Panc1 (cell line): ENCODE measurements at places on chromosomes 1 and 21. TPM values are rescaled to one million over a fixed set of nuclear protein-coding genes. Genes with fewer than 3 reads are reported as not detected.

GRCh38 chr1:31155216-31155806 is 84.4 kb downstream of the NKAIN1 start:
- no peak for DNase-seq
- H3K36me3 ChIP-seq, result no peaks in the 10 kb centered on the region
- peak overlapping the region; percentile 74 for H3K4me3 ChIP-seq
- H3K27ac ChIP-seq, result peak overlapping the region; percentile 95

DNA sequence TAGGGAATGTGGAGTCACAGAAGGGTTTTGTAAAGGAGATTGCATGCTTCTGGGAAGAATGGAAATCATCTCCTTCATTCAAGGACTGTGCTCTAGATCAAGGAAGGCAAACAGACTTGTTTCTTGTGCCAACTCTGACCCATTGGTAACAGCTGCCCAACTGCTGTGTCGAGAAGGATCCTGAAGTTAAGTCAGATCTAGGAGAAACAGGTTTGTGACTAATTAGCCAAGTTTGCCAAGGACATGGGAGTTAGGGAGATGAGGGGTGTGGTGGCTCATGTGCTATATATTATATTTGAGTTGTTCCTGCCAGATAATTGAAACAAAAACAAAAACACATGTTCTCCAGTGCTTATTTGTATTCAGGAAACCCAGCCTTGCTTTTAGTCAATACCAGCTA is 251.2 kb upstream of the USP24 start:
- no peak overlapping the region for H3K27ac ChIP-seq
- no peaks in the 10 kb centered on the region for H3K4me1 ChIP-seq
- DNase-seq, result no peak
- H3K27me3 ChIP-seq, result no peaks in the 10 kb centered on the region

GRCh38 chr1:184622136-184622823 is 132.4 kb downstream of the EDEM3 start:
- no peaks in the 10 kb centered on the region for H3K4me1 ChIP-seq
- no peaks in the 10 kb centered on the region for H3K36me3 ChIP-seq
- no peak for DNase-seq
- no peak overlapping the region for H3K4me3 ChIP-seq
- no peak overlapping the region for H3K27ac ChIP-seq

GRCh38 chr1:30123896-30124295 is 599.5 kb downstream of the MATN1 start:
- H3K4me1 ChIP-seq, result no peaks in the 10 kb centered on the region
- no peaks in the 10 kb centered on the region for H3K36me3 ChIP-seq
- H3K27me3 ChIP-seq, result no peaks in the 10 kb centered on the region; the same call in 1 of the 2 replicates
- no peak overlapping the region for H3K27ac ChIP-seq
- no peak for DNase-seq
- H3K4me3 ChIP-seq, result no peak overlapping the region

GRCh38 chr1:164064501-164064900 is 494.5 kb upstream of the PBX1 start:
- H3K27ac ChIP-seq, result no peak overlapping the region
- DNase-seq, result no peak
- H3K4me3 ChIP-seq, result no peak overlapping the region
- H3K36me3 ChIP-seq, result no peaks in the 10 kb centered on the region; the same call in 1 of the 2 replicates

DNA sequence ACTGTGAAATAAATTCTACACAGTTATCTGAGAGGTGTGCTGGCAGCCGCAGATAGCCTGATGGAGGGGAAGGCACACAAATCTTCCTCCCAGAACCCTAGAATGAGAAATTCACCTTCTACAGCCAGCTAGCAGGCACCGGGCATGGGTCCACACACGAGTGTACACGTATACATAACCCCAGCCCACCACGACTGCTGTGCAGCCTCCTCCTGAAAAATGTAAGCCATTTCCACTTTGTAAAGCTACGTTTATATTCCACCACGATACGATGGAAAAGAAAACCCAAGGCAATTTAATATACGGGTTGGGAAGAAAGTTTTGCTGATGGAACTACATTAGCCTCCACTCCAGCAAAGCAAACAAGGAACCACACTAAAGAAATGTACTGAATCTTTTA is 1.8 kb downstream of the BTG3 start:
- no peaks in the 10 kb centered on the region; the same call in 1 of the 2 replicates for H3K4me1 ChIP-seq
- no peak for DNase-seq
- H3K27me3 ChIP-seq, result no peaks in the 10 kb centered on the region
- H3K36me3 ChIP-seq, result no peaks in the 10 kb centered on the region; the same call in 1 of the 2 replicates

DNA sequence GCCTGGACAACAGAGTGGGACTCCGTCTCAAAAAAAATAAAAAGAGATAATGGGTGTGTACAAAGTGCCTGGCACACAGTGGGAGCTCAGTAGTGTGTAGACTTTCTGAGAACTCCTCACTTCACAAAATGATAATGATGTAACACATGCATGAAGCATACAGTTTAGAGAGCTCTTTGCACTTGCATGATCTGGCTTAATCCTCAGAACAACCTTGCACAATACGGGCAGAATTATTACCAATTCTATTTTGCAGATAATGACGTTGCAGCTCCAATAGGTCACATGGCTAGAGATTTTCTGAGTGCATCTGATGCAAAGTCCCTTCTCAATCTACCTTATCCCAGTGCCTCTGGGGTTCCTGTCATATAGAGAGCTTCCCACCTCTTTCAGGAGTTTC is 71.4 kb downstream of the CD247 start:
- H3K4me1 ChIP-seq, result no peaks in the 10 kb centered on the region
- no peak overlapping the region for H3K4me3 ChIP-seq
- no peaks in the 10 kb centered on the region for H3K36me3 ChIP-seq
- H3K27me3 ChIP-seq, result no peaks in the 10 kb centered on the region

RIMKLA gene
- total RNA-seq, result 13.6 TPM

DNA sequence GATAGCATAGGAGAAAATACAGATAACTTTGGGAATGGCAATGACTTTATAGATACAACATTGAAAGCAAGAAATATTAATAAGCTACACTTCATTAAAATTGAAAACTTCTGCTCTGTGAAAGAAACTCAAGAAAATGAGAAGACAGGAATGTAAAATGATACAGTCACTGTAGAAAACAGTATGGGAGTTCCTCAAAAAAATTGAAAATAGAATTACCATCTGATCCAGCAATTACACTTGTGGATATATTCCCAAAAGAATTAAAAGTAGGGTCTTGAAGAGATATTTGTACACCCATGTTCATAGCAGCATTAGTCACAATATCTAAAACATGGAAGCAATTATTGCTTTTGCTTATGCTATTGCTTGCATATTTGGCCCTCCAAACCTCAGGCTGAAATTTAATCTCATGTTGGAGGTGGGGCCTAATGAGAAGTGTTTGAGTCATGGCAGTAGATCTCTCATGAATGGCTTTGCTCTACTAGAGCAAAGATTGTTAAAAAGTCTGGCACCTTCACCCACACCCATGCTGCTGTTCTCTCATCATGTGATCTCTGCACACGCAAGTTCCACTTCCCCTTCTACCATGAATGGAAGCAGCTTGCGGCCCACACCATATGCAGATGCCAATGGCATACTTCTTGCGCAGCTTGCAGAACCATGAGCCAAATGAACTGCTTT is 15.3 kb upstream of the AHCYL1 start:
- peaks cover 6% of the 10 kb centered on the region; the same call in 1 of the 2 replicates for H3K4me1 ChIP-seq
- H3K36me3 ChIP-seq, result no peaks in the 10 kb centered on the region
- peak overlapping the region; percentile 75; the same call in 1 of the 2 replicates for H3K27ac ChIP-seq
- no peak overlapping the region for H3K4me3 ChIP-seq

DNA sequence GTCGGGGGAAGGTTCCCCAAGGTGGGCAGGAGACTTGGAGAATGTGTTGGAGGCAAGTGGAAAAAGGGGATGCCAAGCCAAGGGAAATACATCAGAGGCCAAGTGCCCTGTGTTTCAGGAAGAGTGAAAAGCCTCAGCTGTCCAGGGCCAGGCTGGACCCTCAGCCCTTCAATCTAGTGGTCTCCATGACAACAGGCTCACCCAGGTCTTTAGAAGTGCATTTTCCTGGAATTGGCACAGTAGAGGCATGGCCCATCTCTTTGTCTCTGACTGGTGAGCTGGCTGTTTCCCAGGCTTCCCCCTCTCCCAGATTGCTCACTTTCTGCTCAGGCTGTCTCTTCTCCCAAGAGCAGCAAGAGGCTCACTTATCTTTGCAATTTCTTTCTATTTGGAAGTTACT is 10.4 kb upstream of the RHBG start:
- no peak for DNase-seq
- H3K4me3 ChIP-seq, result no peak overlapping the region
- no peak overlapping the region for H3K27ac ChIP-seq
- H3K36me3 ChIP-seq, result no peaks in the 10 kb centered on the region

DNA sequence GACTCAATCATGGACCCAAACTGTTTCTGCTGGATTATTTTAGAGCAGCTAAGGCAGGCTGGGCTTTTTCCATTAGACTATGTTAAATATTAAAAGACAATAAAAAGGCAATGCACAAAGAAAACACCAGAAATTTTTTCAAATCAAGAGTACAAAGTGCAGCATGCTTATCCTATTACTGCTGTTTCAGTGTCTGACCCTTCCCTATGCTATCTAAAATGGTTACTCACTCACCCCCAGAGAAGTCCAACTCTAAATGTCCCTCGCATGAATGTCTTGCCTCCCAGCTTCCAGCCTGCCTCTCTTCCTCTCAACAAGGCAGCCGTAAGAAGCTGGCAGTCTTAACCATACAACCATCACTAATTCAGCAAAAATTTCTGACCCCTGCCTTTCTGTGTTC is 108.7 kb upstream of the SYT6 start:
- no peak for DNase-seq
- H3K36me3 ChIP-seq, result no peaks in the 10 kb centered on the region
- no peak overlapping the region for H3K4me3 ChIP-seq
- H3K27ac ChIP-seq, result no peak overlapping the region
- H3K4me1 ChIP-seq, result no peaks in the 10 kb centered on the region
- no peaks in the 10 kb centered on the region; the same call in 1 of the 2 replicates for H3K27me3 ChIP-seq

DNA sequence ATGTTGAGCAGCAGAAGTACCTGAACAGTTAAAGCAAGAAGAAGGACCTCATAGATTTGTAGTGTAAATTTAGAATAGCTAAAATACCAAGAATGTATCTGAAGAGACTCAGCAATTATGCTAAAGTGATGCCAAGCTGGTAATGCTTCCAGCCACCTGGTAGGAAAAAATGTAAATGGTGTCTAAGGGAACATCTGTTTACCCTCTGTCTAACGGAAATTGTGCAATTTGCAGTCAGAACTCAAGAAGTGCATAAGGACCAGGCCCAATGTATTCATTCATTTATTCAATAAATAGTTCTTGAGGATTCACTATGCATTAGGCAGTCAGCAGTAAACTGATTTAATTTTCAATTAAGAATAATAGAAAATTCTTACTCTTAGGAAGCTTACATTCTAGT is 116.0 kb upstream of the ADGRL4 start:
- no peak for DNase-seq
- no peaks in the 10 kb centered on the region for H3K27me3 ChIP-seq
- no peak overlapping the region for H3K4me3 ChIP-seq
- H3K4me1 ChIP-seq, result no peaks in the 10 kb centered on the region
- no peak overlapping the region for H3K27ac ChIP-seq
- no peaks in the 10 kb centered on the region for H3K36me3 ChIP-seq

- no peaks in the 10 kb centered on the region for H3K36me3 ChIP-seq
- DNase-seq, result no peak
- H3K27me3 ChIP-seq, result peaks cover 2% of the 10 kb centered on the region; the same call in 1 of the 2 replicates
- no peaks in the 10 kb centered on the region for H3K4me1 ChIP-seq
Observed at GRCh38 chr1:2019172-2019543, at the start of gene GABRD. GABRD (plus strand) TSS chr1:2019345; CDS start chr1:2019424, 79 bp downstream.

DNA sequence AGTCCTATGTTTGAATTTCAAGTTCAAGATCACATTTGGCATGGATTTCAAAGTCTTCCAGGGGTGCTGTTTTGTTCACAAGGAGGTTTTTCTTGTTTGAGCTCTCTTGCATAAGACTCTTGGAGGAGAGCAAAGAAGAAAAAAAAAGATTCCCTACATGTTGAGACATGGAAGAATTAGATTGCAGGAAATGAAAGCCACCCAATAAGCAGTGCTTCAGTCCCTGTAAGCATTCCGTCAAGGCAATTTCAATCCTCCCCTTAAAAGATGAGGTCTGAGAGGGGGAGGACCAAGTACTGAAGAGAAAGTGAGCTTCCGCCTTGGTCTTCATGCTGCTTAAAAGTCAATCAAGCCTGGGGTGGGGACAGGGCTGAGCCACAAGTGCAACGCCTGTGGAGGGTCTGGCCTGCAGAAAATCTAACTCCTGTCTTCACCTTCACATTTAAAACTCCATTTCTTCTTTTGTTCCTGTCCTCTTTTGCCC is 50.2 kb downstream of the LPAR3 start:
- peaks cover 26% of the 10 kb centered on the region for H3K27me3 ChIP-seq
- H3K4me3 ChIP-seq, result no peak overlapping the region
- H3K27ac ChIP-seq, result no peak overlapping the region
- no peak for DNase-seq
- no peaks in the 10 kb centered on the region for H3K36me3 ChIP-seq
